ENCODE measurements at places on chromosomes 1 and 21.
A peak's percentile ranks its signal among the peaks of the same experiment; 100 is the strongest.

DNA sequence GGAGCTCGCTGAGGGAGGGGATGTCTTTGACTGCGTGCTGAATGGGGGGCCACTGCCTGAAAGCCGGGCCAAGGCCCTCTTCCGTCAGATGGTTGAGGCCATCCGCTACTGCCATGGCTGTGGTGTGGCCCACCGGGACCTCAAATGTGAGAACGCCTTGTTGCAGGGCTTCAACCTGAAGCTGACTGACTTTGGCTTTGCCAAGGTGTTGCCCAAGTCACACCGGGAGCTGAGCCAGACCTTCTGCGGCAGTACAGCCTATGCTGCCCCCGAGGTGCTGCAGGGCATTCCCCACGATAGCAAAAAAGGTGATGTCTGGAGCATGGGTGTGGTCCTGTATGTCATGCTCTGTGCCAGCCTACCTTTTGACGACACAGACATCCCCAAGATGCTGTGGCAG is 1.4 kb downstream of the TSSK3 start:
- no peak for DNase-seq

DNA sequence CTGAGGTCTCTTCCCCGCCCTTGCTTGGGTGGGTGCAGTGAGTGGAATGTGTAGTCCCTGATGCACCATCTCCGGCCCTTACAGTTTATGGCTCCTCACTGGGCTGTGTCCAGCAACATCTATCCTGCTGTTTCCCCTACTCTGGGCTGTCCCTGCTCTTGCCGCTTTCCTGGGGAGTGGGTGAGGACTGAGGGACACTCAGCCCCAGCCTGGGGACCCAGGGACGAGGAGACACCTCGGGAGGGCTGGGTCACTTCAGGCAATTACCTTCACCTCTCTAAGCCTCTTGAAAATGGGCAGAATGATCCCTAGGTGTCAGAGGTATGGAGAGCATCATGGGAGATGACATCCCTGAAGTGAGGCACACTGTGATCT is 13.6 kb upstream of the LRP8 start:
- DNase-seq: no peak

DNA sequence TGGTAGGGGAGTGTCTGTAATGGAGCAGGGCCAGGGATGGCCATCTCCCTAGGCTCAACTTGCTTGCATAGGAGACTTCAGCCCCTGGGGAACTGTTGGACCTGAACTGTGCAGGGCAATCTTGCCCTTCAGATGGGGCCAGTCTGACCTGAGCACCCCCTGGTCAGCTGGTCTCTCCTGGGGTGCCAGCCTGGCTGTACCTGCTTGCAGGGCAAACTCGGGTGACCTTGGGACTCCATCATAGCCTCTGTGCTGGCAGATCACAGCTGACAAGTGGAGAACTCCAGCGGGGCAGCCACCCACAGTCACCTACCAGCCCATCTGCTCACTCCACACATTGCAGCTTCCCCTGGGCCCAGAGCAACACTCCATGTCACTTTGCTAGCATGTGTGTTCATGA is 8.1 kb downstream of the SPRR2A start:
- no peak for DNase-seq

GRCh38 chr1:235397733-235398132 is 30.5 kb downstream of the TBCE start:
- no peak for DNase-seq

- DNase-seq: no peak
These were observed 153.3 kb downstream of the TOMM20 start for GRCh38 chr1:234975122-234975940.

GRCh38 chr1:69197816-69198215 is 369.9 kb upstream of the LRRC7 start:
- DNase-seq: no peak

GRCh38 chr1:183898610-183899009 is 93.7 kb downstream of the RGL1 start:
- DNase-seq: no peak

DNA sequence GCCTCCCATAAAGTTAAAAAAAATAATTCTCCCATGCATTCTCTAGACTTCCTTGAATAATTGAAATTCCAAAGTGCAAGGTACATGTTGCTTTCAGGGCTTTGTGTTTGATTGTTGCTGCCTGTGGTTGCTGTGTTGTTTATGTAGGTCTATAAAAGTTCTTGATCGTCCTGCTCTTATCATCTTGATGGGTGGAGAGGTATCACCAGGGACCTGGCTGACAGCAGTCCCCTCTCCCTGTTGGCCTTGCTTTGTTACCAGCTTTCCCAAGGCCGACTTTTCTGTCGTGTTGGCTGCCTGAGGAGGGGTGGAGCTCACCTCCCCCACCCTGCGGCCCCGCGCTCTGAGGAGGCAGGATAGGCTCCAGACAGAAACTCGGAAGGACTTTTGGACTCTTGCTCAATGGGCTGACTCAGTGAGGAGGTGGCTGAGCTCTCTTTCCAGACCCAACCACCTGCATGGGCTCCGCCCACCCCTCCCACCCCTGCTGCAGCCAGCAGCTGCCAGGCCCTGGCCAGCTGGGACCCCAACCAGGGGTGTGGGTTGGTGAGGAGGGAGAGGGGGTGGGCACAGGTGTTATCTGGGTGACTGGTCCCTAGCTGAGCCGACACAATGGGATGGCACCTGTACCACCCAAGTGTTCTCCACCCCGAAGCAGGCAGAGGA is 2.0 kb downstream of the INAVA start:
- no peak for DNase-seq

- no peak for DNase-seq
These were observed 52.8 kb upstream of the TMPRSS2 start for GRCh38 chr21:41560661-41561158.

- no peak for DNase-seq
These were observed 312.7 kb upstream of the C1orf174 start for GRCh38 chr1:4212796-4213195.

- DNase-seq: no peak
These were observed 78.4 kb upstream of the DNAJC6 start for GRCh38 chr1:65230731-65231481.

DNA sequence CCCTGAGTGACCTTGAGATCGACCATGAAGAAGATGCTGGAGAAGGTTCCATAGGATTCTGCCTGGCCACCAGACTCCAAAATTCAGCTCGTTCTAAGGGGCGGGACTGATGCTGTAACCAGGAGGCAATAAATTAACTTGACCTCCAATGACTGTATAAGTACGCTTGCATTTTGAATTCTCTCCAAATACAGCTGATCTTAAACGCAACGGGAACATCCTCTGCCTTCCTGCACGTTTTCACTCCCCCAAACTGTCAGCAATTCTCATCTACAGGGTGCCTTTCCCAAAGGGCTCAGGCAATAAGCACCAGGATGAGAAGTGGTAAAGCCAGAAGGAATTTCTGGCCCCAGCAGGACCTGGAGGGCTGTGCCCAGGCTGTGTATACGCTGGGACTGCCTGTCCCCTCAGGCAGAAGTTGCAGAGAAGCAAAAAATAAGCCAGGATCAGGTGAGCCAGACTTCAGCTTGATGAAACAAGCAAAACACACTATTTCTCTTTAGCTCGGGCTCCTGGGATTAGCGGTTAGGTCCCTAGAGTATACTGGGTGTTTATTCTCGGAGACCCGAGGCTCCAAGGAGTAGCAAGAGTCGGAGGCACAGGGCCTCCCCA is 124.8 kb downstream of the LRIG2 start:
- DNase-seq: no peak

GRCh38 chr1:2247760-2248126 is 19.6 kb downstream of the SKI start:
- no peak for DNase-seq

DNA sequence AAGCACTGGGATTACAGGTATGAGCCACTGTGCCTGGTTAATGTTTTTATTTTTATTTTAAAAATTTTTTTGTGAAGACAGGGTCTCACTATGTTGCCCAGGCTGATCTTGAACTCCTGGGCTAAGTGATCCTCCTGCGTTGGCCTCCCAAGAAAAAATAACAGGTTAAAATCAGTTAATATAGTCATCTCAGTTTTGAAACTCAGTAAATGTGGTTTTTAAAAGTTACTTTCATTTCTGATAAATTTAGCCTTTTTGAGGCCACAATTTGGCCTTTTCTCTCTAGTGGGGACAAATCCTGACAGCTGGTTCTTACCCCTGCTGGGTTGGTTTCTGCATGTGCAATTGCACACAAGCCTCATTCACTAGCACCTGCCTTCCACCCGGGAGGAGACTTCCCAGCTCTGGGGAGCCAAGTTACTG is 13.3 kb downstream of the PMF1 start:
- DNase-seq: no peak

- DNase-seq: no peak
These were observed 14.6 kb upstream of the PROX1 start for GRCh38 chr1:213973129-213973528.

DNA sequence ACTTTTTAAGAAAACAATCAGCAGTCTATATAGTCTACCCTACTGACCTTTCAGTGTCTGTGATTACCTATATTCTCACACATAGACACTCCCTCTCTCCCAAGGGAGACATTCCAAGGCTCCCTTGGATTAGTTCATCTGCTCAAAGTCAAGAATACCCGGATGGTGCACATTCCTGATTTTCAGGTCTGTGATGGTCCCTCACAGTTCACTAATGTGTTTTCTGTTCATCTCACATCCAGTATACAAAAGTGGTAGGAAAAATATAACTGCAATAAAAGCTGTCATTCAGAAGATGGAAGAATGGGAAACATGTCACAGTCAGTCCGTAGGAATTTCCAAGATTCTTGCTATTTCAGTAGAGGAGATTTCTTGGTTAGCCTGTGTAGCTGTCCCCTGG is 224.1 kb upstream of the CACYBP start:
- no peak for DNase-seq

DNA sequence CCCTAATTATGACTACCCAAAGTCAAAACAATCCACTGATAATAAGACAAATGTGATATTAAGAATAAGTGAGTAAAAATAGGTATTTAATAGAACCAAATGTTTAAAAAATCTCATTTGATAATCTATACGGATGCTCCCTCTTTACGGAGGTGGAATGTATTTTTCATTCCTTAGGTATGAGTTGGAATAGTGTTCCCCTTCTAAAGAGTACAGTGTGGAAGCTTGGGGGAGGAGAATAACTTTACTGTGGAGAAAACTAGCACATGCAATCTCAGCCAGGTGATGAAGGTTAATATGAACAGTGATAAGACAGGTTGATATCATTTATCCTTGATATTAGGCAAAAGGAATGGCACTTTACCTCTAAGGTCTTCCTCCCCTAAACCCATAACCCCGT is 74.6 kb downstream of the GPR88 start:
- DNase-seq: peak; percentile 49

DNA sequence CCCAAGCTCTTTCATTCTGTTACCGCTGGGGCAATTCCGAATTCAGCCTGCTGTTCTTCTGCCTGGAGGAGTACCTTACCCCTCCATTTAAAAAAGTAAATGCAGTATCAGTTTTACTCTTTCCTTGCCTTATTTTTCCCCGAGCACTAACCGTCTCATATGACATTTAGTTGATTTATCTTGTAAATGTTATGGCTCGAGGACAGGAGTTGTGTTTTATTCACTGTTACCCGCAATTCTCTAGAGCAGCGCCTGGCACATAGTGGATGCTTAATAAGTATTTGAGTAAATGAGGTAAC is 425 bp upstream of the TADA1 start:
- DNase-seq: no peak

GRCh38 chr1:171081314-171081753 is 9.4 kb upstream of the FMO3 start:
- DNase-seq: peak; percentile 24

DNA sequence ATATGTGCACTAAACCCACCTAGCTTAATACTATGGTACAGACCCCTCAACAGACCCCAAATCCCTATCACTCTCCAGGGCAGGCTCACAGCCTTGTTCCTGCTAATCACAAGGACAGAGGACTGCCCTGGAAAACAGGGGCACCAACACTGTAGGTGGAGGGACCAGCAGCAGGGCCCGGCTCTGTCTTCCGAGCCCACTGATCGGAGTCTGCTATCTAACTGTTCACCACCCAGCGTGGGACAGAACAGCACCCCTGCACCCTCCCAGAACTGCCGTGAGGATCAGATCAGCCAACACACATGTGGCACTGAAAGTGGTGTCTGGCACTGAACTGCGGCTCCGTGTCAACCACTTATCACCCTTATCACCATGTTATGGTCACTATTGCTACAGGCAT is 6.2 kb downstream of the WDR4 start:
- no peak for DNase-seq

DNA sequence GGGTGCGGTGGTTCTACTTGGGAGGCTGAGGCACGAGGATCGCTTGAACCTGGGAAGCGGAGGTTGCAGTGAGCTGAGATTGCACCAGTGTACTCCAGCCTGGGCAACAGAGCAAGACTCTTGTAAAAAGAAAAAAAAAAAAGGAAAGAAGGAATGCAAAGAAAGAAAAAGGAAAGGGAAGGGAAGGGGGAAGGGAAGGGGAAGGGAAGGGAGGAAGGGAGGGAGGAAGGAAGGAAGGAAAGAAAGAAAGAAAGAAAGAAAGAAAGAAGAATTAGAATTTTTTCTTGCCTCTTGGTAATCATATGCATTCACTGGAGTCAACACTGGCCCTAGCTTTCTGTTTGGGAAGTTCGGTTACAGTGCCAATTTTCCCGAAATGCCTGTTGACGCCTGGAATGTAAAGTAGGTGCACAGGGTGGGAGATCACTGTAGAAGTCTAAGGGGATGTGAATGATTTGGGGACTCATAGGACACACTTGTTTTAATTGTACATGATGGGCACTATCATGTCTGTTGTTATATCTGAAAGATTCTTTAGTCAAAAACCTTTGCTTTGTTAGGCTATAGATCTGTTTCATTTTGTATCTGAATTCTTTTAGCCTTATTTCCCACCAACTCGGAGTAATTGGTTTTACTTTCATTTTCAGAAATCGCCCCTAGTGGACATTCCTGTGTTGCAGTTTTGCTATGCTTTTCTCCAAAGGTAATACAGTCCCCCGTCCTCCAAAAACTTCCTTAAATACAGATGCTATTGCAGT is 59.8 kb upstream of the MORC3 start:
- peak; percentile 58 for DNase-seq

DNA sequence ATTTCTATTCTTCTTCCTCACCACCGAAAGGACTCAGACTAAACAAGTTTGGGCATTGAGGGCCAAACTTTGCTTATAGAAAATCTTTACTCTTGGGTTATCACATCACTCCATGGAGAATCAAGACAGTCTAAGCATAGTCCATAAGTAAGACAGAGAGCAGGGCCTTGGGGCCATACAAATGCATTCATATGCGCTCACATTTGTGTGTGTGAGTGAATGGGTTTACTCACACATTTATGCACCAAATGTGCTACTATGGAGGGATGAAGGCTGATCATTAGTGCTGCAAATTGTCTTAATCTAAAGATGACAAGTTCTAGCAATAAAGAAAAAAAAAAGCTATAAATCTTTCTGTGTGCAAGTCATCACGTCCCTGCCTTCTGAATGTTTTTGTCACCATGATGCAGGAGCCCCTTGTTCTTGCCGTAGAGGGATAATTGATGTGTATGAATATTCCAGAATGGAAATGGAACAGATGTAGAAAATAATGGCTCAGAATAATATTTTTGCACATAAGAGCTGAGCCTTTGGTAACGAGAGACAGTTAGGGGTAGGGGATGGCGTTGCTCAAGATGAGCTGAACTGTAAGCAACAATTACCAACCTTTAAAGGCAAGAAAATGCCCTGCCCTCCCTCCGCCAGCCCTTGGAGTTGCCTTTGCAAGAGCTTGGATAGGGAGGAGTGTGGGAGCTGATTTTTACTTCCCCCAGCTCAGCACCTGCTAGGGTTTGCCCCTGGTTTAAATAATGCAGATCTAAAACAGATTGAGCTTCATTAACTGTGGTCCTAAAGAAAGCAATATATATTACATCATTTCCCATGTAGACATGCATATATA is 52.3 kb upstream of the IKBKE start:
- no peak for DNase-seq

GRCh38 chr1:172708452-172708851 is 49.5 kb downstream of the FASLG start:
- no peak for DNase-seq

- DNase-seq: no peak
These were observed 40.2 kb upstream of the SGIP1 start for GRCh38 chr1:66493731-66494130.
